ENCODE measurements at places on chromosomes 5 and 9. TPM values are rescaled to one million over a fixed set of nuclear protein-coding genes. Genes with fewer than 3 reads are reported as not detected.

DNA sequence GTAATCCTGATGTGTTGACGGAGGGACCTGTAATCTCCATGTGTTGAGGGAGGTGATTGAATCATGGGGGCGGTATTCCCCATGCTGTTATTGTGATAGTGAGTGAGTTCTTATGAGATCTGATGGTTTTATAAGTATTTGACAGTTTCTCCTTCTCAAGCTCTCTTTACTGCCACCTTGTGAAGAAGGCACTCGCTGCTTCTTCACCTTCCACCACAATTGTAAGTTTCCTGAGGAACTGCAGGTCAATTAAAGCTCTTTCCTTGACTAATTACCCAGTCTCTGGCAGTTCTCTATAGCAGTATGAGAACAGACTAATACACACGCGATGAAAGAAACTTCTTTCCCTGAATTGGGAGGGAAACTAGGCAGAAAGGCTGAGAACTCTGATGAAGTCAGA lies 141.1 kb upstream of the RAD23B start:
- DNase-seq = no peak

GRCh38 chr9:22285066-22285465 lies 161.6 kb upstream of the DMRTA1 start:
- no peak for DNase-seq

DNA sequence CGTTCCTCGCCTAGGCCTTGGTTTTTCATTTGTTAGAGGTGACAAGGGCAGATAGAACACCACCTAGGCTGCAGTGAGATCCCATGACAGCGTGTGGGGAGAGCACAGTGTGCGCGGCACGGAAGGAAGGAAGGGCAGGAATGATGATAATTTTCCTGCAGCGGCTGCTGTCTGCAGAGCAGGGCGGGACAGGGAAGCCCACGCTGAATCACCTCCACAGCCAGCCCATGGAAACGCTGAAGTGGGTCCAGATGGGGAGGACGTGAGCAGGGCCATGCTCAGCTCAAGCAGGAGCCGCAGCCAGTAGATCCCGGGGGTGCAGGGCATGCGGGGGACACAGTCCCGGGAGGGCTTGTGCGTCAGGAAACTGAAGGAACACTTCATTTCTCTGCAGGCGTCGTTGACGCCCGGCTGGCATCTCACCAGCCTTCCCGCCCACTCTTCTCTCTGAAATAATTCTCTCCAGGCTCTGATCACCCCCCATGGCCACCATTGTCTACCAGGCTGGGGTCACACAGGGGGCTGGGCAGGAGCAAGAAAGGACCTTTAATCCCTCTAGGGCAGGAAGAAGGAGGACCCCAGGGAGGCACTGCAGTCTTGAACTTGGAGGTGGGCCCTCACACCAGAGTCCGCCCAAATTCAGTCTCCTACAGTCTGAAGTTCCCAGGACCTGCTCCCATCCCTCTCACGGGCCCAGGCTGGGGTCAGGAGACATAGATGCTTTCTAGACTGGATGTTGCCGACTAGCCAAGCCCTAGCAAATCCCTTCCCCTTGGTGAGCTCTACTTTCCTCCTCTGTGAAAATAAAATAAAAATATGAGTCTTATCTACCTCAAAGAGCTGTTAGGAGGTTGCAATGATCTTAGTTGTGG lies 20.9 kb upstream of the SYNPO start:
- DNase-seq = no peak

DNA sequence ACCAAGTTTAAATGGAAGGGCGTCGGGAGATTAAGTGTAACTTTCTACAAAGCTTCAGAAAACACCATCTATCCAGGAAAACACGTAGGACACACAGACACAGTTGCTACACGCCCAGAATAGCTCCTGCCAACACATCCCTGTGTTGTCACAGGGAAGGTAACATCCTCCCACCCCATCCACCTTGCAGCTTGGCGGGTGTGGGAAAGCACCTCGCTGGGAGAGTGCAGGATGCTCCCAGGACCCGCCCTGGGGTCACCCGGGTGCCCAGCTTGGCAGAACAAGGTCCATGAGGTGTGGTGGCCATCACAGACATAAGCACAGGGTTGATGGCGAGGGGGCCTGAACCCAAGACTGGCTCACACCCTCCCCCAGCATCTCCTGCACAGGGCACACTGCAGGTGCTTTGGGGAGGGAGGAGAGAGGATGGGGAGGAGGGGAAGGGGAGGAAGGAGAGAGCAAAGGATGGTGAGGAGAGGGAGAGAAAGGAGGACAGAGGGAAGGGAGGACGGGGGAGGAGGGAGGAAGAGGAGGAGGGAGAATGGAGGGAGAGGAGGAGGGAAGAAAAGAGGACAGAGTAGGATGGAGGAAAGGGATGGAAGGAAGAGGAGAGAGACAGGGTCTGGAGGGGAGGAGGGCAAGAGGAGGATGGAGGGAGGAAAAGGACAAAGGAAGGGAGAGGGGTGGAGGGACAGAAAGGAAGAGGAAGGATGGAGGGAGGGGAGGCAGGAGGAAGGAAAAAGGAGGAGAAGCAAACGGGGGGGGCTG lies 37.2 kb downstream of the GOLM1 start:
- no peak for DNase-seq

DNA sequence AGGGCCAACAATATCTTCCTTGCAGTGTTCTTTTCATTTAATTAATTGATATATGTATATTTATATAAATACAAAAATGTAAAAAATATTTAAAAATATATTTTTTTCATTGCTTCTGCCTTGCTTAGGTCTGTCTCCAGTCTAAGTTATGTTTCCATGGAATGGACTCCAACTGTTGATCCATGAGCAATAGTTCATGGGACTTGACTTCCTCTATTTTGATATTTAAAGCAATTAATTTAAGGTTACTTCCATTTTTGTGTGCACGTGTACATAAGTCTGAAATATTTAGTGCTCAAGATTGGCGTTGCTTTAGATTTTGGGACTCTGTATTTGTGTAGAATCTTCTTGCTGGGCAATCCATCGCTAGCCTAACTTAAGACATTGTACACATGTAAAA lies 155.3 kb upstream of the KLF9 start:
- DNase-seq = no peak

GRCh38 chr5:171571663-171572062 lies 152.2 kb downstream of the FGF18 start:
- no peak for DNase-seq

DNA sequence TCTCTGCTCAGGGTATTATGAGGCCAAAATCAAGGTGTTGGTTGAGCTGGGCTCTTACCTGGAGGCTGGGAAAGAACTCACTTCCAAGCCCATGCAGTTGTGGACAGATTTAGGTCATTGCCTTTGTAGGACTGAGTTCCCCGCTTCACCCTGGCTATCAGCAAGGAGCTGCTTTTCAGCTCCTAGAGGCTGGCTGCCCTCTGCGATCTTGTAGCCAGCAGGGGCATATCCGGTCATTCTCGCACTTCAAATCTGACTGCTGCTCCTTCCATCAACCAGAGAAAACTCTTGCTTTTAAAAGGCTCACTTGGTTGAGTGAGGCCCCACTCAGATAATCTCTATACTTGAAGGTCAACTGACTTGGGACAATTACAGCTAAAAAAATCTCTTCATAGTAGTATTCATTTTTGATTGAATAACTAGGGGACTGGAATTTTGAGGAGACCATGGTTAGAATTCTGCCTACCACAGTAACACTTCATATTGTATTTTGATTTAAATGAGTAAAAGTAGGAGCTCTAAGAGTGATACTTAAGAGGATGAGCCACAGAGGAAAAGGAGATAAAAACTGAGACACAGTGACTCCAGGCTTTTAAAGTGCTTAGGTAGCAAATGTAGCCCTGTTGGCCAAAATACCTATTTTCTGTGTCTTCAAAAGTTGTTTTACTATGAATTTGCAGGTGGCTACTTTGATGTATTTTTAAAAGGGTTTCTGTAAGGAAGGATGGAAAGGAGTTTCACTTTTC lies 137.4 kb downstream of the CD180 start:
- no peak for DNase-seq

DNA sequence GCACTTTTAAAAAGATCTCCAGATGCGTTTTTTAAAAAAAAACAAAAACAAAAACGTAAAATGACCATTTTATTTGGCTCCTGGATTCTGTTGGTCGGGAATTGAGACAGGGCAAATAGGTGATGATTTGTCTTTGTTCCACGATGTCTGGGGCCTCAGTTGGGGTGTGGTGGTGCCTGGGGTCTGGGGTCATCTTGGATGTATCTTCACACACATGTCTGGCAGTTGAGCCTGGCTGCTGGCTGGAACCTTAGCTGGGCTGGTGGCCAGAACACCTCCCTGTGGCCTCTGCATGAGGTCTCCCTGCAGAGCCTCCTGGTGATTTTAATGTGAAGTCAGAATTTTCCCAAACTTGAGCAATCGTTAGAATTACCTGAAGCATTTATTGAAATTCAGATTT lies 42.5 kb upstream of the BASP1 start:
- no peak for DNase-seq

GRCh38 chr5:141882594-141883183 lies 4.5 kb upstream of the PCDH1 start:
- DNase-seq = no peak

DNA sequence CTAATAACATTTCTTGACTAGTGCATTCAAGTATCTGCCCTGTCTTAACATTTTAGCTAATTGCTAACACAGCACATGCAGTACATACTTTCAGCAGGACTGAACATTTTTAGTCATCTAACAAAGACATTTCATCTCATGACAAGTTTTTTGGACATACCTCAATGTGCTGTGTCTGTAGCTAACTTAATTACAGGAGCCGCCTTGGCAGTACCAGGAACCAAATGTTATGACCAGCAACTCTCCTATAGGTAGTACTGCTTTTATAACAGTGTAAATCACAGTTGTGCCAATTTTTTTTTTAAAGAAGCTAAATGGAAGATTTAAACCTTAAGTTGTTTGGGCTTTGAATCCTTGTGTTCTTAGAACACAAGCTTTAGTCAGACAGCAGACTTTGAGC lies 99.4 kb upstream of the SAP30L start:
- no peak for DNase-seq

DNA sequence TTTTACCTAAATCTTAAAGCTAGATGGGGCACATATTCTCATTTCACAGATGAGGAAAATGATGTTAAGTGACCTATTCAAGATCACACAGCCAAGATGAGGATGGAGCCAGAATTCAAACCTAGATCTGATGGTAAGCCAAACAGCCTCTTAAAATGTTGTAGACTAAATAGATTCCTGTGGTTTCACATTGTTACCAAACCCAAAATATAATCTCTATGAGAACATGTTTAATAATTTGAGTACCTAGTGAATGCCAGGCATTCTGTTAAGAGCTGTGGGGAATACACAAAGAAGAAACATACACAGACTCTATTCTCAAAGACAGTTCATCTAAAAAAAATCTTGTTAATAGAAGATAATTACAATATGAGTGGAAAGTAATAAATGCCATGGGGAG lies 25.2 kb downstream of the HOMER1 start:
- DNase-seq = no peak

GRCh38 chr5:54874337-54875021 lies 110.9 kb downstream of the ESM1 start:
- DNase-seq = no peak

DNA sequence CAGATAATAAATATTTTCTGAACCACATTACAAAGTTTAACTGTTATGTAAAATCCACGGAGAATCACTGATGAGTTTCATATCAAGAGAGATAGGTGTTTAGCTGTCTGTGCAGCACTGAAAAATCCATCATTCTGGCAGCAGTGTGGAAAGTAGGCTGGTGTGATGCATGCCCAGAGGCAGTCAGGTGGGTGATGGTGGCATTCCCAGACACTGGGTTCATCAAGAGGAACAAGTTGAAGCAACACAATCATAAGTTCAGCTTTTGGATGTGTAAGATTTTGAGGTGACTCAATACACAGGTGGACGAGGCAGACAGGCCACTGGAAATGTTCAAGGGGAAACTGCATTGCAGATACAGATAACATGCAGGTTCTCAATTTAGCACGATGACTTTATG lies 11.9 kb downstream of the DNAH5 start:
- no peak for DNase-seq

Gene CCDC192
- total RNA-seq = not detected

Gene ALAD
- total RNA-seq = 33.9 TPM

Gene NSMF
- total RNA-seq = 54.3 TPM
